Dermis microvascular lymphatic vessel endothelial cell (primary cell): ENCODE measurements at places on chromosomes 2 and 18.

DNA sequence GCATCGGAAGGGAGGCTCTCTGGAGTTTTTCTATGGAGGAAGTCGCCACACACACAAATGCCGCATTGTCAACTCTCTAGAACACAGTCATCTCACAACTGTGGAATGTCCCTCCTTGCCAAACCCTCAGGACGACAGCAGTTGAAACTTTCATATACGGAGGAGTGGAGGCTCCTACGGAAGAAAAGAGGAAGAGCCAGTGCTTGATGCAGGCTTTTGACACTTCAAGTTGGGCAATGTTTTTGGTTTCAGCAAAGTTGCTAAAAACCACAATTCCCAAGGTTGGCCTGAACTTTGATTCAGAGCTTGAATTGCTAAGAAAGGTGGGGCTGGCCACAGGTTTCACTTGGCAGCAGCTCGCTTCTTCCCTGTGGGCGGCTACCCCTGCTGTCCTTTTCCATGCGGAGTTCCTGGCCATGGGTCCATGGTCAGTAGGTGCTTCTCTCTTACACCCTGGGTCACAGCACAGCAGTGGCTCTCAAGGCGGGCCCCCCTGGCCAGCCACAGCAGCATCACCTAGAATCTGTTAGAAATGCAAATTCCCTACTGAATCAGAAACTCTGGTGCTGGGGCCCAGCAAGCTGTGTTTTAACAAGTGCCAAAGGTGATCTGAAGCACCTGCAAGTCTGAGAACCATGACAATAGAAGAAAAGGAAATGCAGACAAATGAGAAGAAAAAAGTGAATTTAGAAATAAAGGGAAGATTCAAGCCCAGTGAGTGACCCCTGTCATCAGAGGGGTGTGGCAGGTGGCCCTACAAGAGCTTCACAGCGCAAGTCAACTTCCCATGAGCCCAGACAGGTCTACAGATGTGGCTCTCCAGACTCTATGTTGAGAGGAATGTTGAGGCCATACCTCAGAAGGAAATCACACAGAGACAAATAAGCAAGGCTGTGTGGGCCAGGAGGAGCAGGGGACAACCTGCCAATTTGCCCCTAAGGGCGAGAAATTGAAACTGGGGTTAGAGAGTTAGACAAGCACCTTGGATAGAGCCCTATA lies 856.4 kb downstream of the RNF144A start:
- DNase-seq: no peak

DNA sequence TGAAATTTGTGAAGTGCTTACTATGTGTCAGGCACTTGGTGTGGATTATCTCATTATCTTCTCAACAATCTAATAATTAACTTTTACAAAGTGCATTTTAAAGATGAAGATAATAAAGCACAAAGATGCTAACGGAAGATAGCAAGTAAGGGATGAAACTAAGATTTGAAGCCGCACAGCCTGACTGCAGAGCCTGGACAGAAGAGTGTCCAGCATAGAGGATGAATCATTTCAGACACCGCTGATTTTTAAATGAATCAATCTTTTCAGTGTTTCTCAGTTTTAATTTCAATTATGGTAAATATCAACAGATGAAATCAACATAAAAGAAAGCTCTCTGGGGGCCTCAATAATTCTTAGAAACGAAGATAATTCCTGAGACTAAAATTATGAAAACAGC lies 24.5 kb upstream of the STAM2 start:
- no peak for DNase-seq

- no peak for DNase-seq
These were observed 412.3 kb upstream of the ETAA1 start for GRCh38 chr2:66984864-66985263.

DNA sequence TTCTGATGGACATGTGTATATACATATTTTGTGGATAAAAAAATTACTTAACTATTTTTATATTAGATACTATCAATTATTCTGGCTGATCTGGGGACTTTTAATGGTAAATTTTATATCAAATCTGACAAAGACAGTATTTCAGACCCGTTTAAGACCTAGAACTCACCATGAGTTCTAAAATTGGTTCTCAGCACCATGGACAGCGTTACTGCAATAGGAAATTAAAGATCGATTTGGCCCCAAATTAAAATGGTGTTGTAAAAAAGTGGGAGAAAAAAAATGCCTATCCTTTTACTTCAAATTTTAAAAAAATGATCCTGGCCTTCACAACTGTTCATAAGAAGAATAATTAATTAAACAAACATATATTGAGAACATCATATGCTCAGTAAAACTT lies 919 bp upstream of the SCN2A start:
- peak; percentile 12 for DNase-seq

- no peak for DNase-seq
These were observed 80.3 kb downstream of the SPRED2 start for GRCh38 chr2:65351948-65352595.

DNA sequence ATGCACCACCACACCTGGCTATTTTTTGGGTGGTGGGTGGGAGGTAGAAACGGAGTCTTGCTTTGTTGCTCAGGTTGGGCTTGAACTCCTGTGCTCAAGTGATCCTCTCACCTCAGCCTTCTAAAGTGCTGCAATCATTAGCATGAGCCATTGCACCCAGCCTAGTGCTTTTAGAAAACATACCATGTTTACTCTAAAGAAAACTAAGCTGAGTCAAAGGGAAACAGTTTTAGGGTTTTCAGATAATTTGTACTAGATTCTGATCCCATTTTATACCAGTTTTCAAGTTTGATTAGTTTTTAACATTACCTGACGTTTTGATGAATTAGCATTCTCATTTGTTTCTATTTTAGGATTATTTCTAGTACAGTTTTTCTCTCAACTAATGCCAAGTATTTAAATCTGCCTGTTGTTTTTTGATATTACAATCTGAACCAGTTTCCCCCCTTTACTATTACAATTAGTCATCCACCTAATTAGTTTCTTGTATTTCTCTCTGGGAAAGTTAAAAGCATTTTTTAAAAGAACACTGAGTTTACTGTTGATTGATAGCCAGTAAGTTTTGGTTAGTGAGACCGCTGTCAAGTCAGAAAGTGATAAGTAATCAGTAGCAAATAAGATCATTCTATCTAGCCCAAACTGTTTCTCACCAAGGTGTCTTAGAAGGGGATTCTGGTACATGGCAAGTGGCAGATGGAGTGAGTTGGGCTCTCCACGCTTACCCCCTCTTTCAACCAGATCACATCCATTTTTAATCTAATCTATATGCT lies 24.2 kb upstream of the TBR1 start:
- DNase-seq: no peak

DNA sequence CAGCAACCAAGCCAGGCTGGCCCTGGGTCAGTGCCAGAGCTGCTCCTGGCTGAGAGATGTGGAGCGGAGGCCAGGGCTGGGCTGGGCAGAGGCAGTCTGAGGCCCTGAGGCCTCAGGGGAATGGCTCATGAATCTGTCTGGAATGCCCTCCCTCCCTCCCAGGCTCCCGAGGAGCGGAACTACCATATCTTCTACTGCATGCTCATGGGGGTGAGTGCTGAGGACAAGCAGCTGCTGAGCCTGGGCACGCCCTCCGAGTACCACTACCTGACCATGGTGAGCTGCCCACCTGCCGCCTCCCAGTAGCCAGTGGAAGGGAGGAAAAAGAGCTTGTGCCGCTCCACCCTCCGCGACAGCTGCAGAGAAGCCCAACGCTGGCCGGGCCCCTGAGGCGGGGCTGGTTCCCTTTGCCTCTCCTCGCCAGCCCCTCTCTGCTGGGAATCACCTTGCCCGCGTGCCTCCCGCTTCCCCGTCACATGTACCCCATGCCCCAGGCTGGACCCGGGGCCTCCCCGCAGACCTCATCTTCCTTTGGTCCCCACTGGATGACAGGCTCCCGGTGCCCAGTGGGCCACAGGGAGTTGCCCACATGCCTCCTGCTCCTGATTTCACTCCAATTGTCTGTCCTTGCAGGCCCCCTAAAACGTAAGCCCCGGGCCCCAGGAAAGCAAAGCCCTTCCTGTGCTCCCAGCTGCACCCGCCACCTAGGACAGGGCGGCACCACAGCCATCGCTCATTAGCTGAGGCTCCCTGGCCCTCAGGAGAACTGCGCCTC lies 41.1 kb downstream of the MYO7B start:
- DNase-seq: no peak

- no peak for DNase-seq
These were observed 19.3 kb downstream of the NCK2 start for GRCh38 chr2:105764059-105764458.

- no peak for DNase-seq
These were observed 47.1 kb downstream of the STRN start for GRCh38 chr2:36919041-36919837.

- DNase-seq: no peak
These were observed 419.4 kb downstream of the DCDC2C start for GRCh38 chr2:4122726-4123125.

DNA sequence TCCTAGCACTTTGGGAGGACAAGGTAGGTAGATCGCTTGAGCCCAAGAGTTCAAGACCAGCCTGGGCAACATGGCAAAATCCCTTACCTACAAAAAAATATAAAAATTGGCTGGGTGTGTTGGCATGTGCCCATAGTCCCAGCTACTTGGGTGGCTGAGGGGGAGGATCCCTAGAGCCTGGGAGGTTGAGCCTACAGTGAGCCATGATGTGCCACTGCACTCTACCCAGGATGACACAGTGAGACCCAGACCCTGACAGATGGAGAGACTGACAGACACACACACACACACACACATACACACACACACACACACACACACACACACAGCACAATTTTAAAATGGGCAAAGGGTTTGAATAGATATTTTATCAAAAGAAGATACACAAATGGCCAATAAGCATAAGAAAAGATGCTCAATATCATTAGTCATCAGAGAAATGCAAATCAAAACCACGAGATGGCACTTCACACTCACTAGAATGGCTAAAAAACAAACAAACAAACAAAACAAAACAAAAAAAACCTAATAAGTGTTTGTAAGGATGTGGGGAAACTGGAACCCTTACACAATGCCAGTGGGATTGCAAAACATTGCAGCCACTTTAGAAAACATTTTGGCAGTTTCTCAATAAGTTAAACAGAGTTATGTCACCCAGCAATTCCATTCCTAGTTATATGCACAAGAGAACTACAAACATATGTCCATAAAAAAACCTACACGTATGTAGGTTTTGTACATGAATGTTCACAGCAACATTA lies 42.3 kb downstream of the BAZ2B start:
- DNase-seq: no peak

DNA sequence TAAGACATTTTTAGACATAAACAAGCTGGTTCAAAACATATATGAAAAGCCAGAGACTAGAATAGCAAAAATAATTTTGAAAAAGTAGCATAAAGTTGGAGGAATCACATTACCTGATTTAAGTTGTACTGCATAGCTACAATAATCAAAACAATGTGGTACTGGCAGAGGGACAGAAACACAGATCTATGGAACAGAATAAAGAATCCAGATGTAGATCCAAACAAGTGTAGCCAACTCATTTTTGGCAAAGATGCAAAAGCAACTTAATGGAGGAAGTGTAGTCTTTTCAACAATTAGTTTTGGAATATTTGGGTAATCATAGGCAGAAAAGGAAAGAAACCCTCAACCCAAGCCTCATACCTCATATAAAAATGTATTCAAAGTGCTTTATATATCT lies 278.7 kb upstream of the ZNF521 start:
- peak; percentile 18 for DNase-seq

DNA sequence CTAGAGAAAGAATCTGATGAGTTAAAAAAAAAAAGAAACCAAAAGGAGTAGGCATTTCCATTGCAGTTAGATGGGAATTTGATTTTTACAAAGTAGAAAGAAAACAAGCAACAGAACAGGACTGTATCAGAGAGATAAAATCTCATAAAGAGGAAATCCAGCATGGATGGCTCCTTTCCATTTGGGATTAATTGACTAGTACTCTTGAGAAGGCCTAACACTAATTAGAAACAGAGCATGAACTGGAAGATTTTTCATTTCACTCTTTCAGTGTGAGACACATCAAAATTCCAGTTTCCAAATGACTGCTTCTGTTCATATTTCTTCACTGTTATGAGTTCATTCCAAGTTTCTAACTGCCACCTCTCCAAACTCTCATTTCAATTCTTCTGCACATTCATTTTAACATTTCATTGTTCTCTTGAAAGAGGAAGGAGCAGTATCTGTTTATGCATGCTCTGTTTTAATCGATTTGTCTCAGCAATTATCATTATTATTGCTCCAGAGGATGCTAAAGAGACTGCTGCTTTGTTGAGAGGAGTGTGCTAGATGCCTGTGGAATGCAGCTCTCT lies 108.8 kb upstream of the PIEZO2 start:
- DNase-seq: no peak

GRCh38 chr2:3641181-3641580 lies 16.8 kb upstream of the ALLC start:
- DNase-seq: no peak

DNA sequence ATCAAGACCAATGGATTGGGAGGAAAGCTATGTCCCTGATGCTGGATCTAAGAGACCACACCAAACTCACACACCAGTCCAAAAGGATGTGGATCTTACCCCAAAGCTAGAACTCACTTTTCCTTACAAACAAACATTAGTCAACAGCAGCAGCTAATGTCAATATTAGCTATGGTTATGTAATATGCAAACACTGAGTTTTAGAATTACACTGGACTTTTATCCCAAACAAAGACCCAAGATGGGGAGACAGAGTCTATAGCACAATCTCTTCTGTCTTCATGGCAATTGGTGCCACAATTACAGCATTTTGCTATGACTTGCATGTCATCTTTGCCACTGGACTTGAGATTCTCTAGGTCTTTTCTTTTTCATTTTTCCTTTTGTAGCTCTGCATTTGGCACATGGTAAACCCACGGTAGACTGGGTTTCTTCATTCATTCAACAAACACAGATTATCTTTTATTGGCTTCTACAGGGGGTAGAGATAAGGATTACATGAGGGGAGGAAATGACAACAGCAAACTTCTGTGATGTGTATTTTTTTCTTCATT lies 59.0 kb downstream of the SPRED2 start:
- DNase-seq: no peak

- no peak for DNase-seq
These were observed 88.9 kb upstream of the SERPINE2 start for GRCh38 chr2:224127871-224128501.

GRCh38 chr2:219766658-219767057 lies 139.2 kb downstream of the SLC4A3 start:
- DNase-seq: no peak

GRCh38 chr18:75408554-75409506 lies 18.7 kb downstream of the SMIM21 start:
- no peak for DNase-seq

DNA sequence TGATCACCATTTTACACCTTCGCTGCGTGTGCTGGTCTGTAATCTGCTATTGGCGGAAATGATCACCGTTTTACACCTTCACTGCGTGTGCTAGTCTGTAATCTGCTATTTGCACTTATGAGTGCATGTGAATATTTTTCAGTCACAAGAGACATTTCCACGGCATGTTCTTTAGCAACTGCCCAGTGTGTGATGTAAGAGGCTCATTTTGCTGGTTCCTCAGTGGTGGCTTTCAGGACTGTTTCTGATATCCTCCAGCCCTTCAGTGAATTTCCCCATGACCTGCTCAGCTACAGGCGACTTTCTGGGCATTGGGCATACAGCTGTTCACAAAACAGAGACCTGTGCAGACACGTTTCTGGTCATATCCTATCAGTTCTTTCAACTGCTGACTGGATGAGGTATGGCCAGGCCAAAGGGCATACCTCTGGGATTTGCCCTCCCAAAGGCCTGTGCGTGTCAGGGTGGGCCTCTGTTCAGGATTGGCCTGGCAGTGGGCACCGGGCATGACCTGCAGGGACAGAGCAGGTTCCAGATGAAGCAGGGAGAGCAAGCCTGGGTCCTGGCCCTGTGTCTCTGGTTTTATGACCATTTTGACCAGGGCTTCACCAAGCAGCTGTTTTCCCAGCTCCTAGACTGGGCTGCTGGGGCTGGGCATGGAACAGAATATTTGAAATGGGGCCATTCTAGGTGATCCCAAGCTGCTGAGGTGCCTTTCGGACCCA lies 521 bp upstream of the PROM2 start:
- no peak for DNase-seq
